ENCODE measurements at places on chromosomes 6 and 20.

DNA sequence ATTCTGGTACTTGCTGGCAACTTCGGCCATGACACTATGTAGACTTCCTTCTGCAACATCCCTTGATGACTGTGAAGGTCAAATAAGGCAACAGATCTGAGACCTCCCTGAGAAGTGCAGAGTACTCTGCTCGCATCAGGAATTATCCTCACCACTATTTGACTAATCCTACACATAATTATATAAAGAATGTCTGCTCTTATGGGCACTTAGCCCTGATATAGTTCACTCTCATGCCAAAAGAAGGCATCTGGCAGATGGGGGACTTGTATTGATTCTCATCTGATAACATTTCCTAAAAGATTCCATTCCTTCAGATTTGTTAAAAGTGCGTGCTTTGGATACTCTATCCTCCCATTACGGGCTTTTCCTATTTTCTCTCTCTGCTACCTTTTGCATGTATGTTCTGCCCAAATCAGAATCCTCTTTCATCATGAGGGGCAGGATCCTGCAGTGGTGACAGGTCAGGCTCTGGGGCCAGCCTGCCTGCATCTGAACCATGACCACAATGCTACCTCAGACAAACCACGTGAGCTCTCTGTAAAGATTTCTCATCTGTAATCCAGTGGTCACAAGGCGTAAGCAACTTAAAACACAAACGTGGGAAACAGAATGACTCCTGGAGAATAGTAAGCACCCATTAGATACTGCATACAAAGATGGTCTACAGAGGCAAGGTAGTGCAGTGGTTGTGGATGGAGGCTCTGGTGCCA is 134.0 kb downstream of the GJA10 start:
- H3K4me3 ChIP-seq = no peak overlapping the region
- DNase-seq = no peak
- no peaks in the 10 kb centered on the region for H3K27me3 ChIP-seq
- no peaks in the 10 kb centered on the region for H3K36me3 ChIP-seq
- no peaks in the 10 kb centered on the region for H3K4me1 ChIP-seq

- no peaks in the 10 kb centered on the region for H3K27me3 ChIP-seq
- H3K4me1 ChIP-seq = no peaks in the 10 kb centered on the region
- peaks cover 5% of the 10 kb centered on the region for H3K36me3 ChIP-seq
- no peak overlapping the region for H3K27ac ChIP-seq
Observed at GRCh38 chr6:30180145-30180544, 16.8 kb downstream of the TRIM15 start.

DNA sequence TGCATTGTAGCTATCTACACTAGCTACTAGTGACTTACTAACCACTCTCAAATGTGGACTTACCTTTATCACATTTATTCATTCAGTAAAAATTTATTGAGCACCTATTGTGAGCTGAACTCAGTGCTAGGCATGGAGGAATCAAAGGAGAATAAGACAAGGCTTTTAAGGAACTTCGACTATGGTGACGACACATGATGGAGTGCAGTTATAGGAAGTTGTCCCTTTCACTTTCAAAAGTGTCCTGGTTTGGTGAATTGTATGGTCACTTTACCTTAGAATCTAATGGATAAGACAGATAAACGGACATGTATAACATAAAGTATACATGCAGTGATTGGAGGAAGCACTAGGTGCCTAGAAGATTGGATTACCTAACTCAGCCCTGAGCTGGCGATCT is 4.3 kb downstream of the AKAP7 start:
- no peak overlapping the region for H3K27ac ChIP-seq
- H3K4me1 ChIP-seq = peaks cover 4% of the 10 kb centered on the region
- no peak for DNase-seq
- no peak overlapping the region for H3K4me3 ChIP-seq
- H3K36me3 ChIP-seq = no peaks in the 10 kb centered on the region

- no peaks in the 10 kb centered on the region for H3K27me3 ChIP-seq
- no peaks in the 10 kb centered on the region for H3K4me1 ChIP-seq
- no peaks in the 10 kb centered on the region for H3K36me3 ChIP-seq
Observed at GRCh38 chr6:29847871-29848630, 20.4 kb downstream of the HLA-G start.

- no peaks in the 10 kb centered on the region for H3K27me3 ChIP-seq
- peak; percentile 78 for DNase-seq
- H3K27ac ChIP-seq = no peak overlapping the region
Observed at GRCh38 chr6:43838276-43839036, 68.4 kb downstream of the VEGFA start.

- DNase-seq = no peak
- H3K36me3 ChIP-seq = no peaks in the 10 kb centered on the region
- H3K27ac ChIP-seq = peak overlapping the region; percentile 44
- H3K27me3 ChIP-seq = no peaks in the 10 kb centered on the region
Observed at GRCh38 chr20:50548396-50548795, 38.2 kb downstream of the PTPN1 start.

GRCh38 chr20:23331450-23332350 is 18.9 kb upstream of the NXT1 start:
- no peaks in the 10 kb centered on the region for H3K4me1 ChIP-seq
- DNase-seq = peak; percentile 10
- H3K27ac ChIP-seq = no peak overlapping the region
- no peaks in the 10 kb centered on the region for H3K36me3 ChIP-seq
- H3K4me3 ChIP-seq = no peak overlapping the region

DNA sequence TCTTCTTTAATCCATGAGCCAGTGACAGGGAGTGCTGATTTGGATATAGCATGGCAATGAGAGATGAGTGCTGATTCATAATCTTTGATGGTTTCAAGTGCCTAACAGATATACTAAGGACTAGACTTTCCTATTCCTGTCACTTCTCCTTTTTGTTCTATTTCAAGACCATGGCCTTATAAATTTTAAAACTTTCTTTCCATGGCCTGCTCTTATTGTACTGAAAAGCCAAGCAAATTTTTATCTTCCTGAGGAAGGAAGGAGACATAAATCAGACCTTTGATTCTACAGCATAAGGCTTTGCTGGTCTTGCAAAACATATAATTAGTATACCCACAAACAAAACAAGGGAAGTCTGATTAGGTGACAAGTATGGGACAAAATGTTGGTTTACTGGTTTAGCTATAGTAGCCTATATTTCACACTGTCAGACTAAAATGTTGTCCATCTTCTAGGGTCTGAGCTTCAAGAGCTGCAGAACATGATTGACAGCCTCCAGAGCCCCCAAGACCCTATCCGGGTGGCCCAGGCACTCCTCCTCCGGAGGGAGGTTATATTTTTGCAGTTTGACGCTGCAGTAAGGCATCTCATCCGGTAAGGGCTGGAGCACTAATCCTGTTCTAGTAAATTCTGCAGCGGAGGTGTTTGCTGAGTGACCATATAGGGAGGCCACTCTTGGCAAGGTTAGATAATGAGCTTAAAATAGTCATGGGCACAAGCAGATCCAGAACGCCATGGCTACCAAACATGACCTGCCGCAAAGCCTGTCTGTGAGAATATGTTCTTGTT is 82.3 kb downstream of the CD164 start:
- H3K27me3 ChIP-seq = no peaks in the 10 kb centered on the region
- H3K4me1 ChIP-seq = no peaks in the 10 kb centered on the region
- no peak for DNase-seq
- H3K36me3 ChIP-seq = no peaks in the 10 kb centered on the region

- H3K4me3 ChIP-seq = no peak overlapping the region
- no peaks in the 10 kb centered on the region for H3K36me3 ChIP-seq
- no peak for DNase-seq
- H3K27ac ChIP-seq = no peak overlapping the region
Observed at GRCh38 chr6:55528624-55529023, 50.4 kb downstream of the HMGCLL1 start.

- no peak overlapping the region for H3K27ac ChIP-seq
- no peaks in the 10 kb centered on the region for H3K27me3 ChIP-seq
- no peaks in the 10 kb centered on the region for H3K4me1 ChIP-seq
- no peak for DNase-seq
- H3K36me3 ChIP-seq = peaks cover 27% of the 10 kb centered on the region
Observed at GRCh38 chr20:23396950-23397627, 24.2 kb downstream of the NAPB start.

DNA sequence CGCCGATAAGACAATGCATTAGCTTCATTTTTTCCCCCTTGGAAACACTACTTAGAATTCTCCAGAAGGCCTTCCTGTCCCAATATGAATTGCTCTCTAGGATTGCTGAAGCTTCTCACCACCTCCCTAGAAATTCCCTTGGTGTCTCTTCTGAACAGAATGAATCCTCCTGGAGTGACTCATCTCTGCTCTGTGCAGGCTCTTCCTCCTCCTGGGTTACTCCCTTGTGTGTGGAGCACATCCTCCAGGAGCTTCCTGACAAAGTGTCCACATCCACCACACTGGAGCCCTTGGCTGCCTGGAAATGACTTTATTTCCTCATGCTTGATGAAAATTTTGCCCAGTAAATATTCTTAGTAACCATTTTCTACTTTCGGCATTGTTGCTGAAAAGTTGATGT is 54.4 kb downstream of the DTNBP1 start:
- no peaks in the 10 kb centered on the region for H3K27me3 ChIP-seq
- DNase-seq = no peak
- no peaks in the 10 kb centered on the region for H3K36me3 ChIP-seq
- H3K4me1 ChIP-seq = peaks cover 3% of the 10 kb centered on the region

GRCh38 chr6:26031151-26031594 is 56.1 kb upstream of the HFE start:
- no peaks in the 10 kb centered on the region for H3K36me3 ChIP-seq
- no peaks in the 10 kb centered on the region for H3K27me3 ChIP-seq
- DNase-seq = no peak
- H3K4me1 ChIP-seq = no peaks in the 10 kb centered on the region
- H3K27ac ChIP-seq = peak overlapping the region; percentile 96

- H3K4me3 ChIP-seq = no peak overlapping the region
- peak; percentile 84 for DNase-seq
- no peaks in the 10 kb centered on the region for H3K27me3 ChIP-seq
- peaks cover 18% of the 10 kb centered on the region for H3K4me1 ChIP-seq
- no peaks in the 10 kb centered on the region for H3K36me3 ChIP-seq
- H3K27ac ChIP-seq = peak overlapping the region; percentile 81
Observed at GRCh38 chr6:148758492-148758891, 11.7 kb downstream of the UST start.

DNA sequence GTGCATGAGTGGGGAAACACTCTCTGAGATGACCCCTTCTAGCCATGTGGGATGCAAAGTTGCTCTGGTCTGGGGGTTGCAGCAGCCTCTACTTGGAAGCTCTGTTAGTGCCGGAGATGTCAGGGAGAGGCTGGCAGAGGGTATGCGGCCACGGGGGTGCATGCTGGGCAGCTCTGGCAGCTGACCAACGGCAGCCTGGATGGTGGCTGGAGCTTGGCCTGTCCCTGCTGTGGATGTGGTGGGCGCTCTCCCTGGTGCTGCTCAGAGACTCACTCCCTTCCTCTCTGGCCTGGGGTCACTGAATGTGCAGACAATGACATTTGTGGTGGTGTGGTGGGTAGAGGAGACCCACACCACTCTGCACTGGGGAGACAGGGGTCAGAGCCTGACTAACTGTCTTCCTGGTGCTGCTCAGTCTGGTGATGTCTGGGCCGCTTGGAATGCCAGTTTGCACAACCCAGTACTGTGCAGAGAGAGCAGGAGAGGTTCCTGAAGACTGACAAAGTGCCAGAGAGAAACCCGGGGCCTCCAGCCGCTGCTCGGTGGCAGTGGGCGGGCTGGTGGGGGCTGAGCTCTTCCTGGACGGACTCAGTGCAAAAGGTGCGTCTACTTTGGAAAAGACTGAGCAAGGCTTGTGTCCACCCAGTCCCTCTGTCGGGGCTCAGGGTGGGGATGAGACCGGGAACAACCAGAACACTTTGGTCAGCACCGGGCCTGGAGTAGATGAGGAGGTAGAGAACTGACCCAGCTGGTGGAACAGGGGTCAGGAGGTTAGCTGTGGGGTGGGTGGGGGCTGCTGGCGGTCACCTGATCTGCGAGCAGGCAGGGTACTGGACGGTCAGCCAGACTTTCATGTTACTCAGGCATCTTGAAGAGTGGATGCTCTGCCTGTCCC is 2.7 kb downstream of the MYT1 start:
- DNase-seq = no peak
- no peaks in the 10 kb centered on the region for H3K36me3 ChIP-seq
- no peaks in the 10 kb centered on the region for H3K27me3 ChIP-seq
- no peak overlapping the region for H3K4me3 ChIP-seq

GRCh38 chr6:40022867-40023266 is 88.6 kb upstream of the MOCS1 start:
- no peaks in the 10 kb centered on the region for H3K4me1 ChIP-seq
- no peaks in the 10 kb centered on the region for H3K27me3 ChIP-seq
- H3K4me3 ChIP-seq = no peak overlapping the region
- no peaks in the 10 kb centered on the region for H3K36me3 ChIP-seq

DNA sequence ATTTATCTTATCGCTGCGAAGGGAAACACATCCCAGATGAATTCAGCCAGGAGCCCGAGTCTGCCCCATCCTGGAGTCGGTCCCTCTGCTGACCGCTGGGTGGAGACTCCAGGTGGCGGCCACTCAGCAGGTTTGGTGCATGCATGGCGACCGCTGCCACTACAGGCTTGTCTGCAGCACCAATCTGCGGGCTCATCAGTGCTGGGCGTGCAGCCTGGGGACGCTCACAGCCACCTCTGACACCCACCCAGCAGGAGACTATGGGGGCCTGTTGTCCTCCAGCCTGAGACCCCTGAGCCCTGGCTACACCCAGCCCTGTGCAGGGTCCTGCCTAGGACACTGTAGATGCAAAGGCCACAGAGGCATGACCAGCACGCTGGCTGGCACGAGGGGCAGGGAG is 40.5 kb upstream of the GATA5 start:
- no peaks in the 10 kb centered on the region for H3K36me3 ChIP-seq
- no peaks in the 10 kb centered on the region for H3K4me1 ChIP-seq
- H3K27ac ChIP-seq = no peak overlapping the region
- H3K4me3 ChIP-seq = no peak overlapping the region

DNA sequence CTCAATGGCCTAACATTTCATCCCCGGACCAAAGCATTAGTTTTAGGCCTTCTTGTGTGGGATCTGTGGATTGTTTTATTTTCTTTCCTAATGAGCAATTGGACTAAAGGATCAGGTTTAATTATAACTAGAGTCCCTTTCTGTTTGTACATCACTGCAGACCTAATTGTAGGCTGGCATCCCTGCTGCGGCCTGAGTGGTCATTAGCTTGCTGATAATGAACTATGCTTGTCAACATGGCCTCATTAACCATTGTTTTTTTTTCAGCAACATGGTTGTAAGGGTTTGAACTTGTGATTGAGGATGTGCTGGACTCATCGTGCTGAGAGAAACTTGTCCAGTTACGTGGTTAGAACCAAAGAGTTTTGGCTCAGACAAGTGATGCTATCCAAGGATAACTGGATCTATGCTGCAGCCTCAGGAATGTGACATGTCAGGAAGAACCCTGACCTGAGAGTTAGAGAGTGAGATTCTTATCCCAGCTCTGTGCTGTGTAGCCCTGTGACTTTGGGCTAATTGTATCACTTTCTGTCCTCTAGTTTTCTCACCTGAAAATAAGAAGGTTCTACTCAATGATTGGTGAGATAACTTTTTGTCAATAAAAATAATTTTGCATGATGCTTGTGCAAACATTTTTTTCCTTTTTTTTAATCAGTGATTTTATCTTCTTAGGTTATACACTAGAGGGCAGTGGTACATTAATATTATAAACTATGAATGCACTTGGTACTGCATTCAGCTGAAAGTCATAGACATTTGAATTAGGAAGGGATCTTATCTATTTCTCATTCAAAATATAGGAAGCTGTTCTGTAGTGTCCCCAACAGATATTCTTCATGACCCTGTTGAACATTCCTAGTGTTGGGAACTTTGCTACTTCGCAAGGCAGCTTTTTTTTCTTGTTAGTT is 140.9 kb downstream of the RNF144B start:
- H3K27me3 ChIP-seq = no peaks in the 10 kb centered on the region
- H3K36me3 ChIP-seq = no peaks in the 10 kb centered on the region
- no peak overlapping the region for H3K27ac ChIP-seq
- H3K4me3 ChIP-seq = no peak overlapping the region
- no peaks in the 10 kb centered on the region for H3K4me1 ChIP-seq

Measured in Peyer's patch (tissue), 4 donors.